ENCODE measurements at places on chromosomes 2 and 18.

DNA sequence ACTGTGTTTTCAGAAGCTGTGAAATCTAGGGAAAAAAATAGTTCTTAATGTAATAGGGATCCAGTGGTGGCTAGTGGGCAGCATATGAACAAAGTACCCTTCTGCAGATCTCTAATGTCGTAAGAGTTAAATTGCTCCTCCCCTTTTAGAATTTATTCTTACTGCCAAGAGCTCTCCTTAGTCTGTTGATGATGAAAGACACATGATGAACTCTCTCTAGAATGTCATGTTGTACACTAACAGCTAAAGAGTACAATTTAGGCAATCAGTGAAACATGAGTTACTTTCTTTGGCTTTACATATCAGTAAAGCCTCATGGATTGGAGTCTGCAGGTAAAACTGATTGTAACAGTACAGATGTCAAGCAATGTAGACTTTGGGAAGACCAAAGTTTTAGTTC is 84.2 kb downstream of the SLC39A10 start:
- no peak for DNase-seq

DNA sequence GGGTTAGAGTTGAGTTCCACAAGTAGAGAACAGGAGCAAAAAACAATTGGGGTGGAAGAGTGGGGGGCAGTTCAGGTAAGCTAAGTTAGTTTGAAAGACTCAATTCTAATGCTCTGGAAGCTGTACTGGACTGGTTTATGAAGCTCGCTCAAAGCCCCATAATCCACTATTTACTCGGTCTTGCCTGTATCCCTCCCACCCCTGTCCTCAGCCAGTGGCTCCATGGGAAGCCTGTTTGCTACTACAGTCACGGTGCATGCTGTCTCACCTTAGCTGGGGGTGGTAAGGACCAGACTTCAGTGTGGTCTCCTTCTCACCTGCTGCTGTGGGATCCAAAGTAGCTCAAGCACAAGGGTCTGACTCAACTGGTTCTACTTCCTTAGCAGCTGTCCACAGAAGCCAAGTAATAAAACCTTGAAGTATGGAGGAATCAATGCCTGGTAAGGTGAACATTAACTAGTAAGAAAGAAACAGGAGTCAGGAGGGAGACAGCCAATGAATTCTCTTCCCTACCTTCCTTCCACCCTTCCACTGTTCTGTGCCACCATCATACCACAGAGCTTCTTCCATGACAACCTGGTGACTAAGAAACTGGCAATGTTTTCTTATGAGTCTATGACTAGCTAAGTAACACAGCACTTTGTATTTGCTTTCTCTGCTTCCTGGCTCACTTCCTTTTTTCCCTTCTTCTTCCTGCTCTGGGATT is 230.8 kb downstream of the SRBD1 start:
- no peak for DNase-seq

DNA sequence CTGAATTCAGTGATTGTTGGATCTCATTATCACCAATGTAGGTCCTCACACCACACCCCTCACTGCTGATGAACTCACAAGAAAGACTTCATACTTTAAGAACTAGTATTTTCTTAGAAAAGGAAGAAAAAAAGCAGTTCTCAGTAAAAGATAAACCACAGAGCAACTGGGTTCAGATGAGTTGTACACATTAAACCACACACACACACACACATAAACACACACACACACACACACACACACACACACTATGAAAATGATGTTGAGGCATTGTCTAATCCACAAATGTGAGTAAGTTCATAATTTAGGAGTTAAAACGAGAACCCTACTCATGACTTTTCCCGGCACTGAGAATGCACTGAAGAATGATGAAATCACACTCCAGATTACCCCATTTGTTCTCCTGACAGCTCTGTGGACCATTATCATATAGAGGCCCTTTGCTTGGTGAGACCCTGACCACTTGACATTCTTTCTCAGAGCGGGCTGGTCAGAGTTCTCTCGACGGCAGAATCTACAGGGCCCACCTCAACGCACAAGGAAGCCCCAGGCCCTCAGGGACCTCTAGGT is 106.2 kb downstream of the BCL2 start:
- DNase-seq = no peak

DNA sequence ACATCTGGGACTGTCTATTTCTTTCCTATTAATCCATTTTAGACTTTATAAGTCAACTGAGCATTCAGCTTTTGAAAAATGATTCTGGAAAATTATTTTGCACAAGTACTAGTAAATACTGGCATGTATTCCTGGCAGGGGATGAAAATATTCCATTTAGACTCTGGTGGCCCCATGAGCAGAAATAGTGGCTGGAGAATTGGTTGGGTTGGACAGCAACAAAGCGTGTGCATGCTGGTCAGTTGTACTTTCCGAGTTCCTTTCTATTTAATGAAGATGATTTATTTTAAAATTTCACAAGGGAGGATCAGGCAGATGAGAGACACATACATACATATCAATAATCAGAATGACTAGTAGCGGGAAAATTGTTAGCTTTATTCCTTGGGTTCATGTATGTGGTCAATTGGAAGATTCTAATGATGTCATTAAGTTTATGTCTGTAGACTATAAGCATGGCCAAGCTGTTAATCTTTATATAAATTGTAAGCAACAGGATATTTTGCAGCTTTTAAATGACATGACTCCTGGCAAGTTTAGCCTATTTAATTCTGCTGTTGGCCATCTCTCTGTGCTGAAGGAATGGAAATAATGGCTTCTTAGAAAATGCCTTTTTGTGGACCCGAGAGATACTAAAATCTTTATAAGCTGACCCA is 541.6 kb downstream of the SLC4A3 start:
- DNase-seq = no peak

DNA sequence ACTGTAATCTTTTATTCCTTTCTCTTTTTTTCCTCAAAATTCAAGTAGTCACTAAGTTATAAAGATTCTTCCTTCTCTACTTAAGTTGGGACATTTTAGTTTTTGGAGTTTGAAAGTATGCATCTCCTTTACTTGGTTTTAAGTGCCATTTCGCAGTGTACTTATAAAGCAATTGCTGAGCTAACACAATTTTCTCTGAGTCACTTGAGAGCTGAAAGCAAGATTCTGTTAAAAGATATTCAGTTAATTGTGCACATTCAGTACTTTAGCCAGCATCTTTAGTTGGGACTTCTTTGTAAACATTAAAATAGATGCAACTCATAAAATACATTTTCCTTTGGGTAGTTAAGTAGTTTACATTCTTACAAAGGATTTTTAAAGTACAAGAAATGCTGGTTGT is 136.0 kb downstream of the GFPT1 start:
- DNase-seq = no peak

GRCh38 chr2:168697668-168698121 is 104.7 kb upstream of the NOSTRIN start:
- no peak for DNase-seq

DNA sequence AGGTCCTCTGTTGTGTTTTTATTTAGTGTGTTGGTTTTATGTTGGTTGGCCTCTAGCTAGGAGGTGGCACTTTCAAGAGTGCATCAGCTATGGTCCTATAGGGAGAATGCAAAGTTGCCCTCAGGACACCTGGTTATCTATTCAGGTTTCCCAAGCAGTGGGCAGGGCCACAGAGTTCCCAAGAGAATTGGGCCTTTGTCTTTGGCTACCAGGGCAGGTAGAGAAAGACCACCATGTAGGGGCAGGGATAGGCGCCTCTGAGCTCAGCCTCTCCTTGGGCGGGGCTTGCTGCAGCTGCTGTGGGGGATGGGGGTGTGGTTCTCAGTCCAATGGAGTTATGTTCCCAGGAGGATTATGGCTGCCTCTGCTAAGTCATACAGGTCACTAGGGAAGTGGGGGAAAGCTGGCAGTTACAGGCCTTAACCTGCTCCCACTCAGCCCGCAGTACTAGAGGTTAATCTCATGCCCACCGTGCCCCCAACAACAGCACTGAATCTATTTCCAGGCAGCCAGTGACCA is 26.0 kb downstream of the ABCB11 start:
- no peak for DNase-seq

DNA sequence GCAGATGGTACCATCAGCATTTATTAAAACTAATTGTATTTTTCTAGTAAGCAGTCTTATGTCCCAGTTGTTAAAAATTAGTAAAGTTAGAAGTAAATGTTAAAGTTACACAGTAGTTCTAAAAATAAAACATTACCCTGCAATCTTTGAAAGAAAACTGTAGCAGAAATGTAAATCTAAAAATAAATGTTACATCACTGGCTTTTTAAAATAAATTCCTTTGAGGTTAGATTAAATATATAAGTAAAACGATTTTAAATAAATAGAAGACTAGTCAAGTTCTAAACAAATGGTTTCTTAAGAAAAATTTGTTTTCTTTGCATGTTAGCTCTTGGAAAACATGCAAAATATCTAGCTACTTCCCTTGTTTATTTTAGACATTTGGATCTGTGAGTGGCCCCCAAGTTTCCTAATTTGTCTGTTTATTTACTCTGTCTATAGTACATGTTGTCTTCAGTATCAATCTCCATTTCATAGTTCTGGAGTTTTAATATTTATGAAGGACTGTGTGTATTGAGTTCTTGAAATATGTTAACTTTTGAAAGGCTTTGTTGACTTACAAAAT is 58.2 kb downstream of the GLS start:
- no peak for DNase-seq

DNA sequence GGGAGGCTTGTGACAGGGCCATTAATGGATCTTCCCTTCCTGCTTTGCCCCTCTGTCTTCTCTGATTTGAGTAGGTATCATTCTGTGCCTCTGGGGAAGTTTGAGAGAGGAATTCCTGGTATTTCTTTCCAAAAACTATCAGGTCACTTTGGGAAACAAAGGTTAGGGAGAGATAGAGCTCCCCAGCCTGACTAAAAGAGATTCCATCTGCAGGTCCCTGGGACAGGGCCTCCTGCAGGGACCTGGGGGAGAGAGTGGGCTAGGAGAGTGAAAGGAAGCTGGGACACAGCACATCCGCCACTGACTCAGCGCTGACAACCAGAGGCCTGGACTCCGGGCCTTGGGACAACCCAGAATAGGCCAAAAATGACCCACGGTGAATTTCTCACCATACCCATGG is 6.4 kb downstream of the GALNT14 start:
- DNase-seq = no peak

- no peak for DNase-seq
These were observed 35.1 kb upstream of the SLC14A1 start for GRCh38 chr18:45688833-45689232.

DNA sequence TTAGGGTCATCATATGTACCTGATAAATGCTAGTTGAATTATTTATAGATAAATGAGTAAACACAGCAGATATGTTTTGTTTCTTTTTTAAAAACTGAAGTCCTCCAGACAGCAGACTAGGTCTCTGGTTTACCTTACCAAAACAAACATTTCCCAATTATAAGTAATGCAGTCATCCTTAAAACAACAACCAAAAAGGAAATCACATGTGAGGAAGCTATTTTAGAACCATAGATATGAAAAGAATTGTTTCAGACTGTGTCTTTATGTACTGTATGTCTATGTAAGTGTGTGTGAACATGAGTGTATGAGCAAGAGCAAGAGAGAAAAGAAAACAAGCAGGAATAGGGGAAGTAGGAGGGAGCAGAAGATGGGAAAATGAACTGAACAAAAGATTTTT is 441.0 kb downstream of the CPS1 start:
- DNase-seq = no peak

GRCh38 chr2:170143045-170143717 is 34.8 kb upstream of the MYO3B start:
- no peak for DNase-seq

- no peak for DNase-seq
These were observed 23.9 kb downstream of the DCC start for GRCh38 chr18:52363861-52364260.

DNA sequence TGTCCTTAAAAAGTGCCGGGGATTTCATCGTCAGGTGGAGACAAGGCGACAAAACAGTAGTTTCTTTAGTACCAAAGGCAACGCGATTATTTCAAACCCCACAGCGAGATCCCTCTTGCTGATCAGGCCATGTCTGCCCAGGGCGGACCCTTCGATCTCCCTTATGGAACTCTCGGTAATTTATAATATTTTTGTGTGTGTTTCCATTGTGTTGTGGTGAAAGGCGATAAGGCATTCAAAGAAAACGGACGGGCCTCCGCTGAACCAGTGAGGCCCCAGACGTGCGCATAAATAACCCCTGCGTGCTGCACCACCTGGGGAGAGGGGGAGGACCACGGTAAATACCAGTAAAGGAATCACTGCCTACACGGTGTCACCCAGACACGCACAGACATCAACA is 1.4 kb upstream of the GAD1 start:
- no peak for DNase-seq

DNA sequence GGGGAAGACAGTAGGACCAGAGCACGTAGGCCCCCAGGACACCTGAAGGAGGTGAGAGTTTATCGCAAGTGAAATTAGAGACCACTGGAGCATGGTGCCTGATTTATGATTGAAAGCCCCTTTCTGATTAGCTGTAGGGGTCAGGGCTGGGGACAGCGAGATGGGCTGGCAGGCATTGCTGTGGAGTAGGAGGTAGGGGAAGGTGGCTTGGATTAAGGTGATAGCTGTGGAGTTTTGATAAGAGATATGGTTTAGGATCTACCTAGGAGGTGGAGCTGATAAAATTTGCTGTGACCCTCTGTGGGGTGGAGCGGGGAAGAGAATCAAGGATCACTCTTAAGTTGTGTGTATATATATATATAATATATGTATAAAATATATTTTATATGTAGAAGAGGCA is 157.5 kb downstream of the CD8B2 start:
- no peak for DNase-seq

DNA sequence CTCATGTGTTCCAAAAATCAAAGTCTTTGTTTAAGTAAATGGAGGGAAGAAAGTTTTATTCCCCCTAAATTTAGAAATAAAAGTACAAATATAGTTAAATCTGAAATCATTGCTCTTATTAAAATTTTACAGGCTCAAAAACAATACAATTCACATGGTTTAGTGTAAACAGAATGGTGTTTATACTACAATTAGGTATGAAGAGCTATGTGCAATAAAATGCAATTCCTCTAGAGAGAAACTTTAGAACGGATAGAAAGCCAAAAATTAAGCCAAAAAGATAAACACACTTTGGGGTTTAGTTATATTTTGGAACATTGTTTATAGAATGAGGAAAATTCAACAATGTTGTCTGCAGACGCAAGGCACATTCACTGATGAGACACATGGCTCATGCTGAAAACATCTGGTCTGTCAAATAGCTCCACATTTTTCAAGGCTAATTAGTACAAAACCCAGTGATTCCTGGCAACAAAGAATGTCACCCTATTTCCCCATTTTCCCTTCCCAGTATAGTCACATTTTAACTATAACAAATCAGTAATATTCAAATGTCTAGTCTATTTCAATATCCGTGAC is 103.3 kb downstream of the EXOC6B start:
- DNase-seq = no peak
